GM13976 (cell line): ENCODE measurements at places on chromosomes 2 and 18.

GRCh38 chr18:76212960-76213359 lies 282.1 kb downstream of the ZNF516 start:
- DNase-seq, result no peak

DNA sequence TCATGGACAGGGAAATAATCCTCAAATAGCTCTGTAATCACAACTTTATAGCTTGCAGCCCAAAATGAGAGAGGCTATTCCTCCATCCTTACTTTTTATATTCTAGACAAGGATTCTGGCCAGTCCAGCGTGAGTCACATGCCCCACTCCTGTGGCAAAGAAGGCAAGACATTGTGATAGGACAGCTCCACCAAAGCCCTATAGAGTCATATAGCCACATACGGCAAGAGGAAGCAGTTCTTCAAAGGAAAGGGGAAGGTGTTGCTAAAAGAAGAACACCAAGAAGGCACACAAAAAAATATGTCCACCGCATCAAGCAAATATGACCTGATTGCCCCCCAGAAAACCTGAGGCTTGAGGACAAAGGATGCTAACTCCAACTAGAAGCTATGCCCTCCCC lies 3.4 kb upstream of the GFPT1 start:
- no peak for DNase-seq

DNA sequence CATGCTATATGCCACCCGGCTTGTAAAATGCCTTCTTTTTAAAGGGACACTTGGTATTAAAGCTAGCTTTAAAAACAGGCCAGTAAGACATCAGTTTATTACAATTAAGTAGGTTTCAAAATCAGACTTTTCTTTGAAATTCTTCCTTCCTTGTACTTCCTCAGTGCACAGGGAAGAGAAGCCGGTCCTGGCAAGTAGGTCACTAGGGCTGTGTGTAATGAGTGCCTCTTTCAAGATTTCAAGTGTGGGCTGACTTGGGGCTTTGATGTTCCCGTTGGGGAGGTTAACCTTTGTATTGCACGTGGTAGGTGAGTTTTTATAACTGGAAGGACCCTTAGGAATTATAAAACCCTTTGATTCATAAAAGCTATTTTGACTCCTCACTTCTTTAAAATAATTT lies 566.4 kb upstream of the ID2 start:
- no peak for DNase-seq

DNA sequence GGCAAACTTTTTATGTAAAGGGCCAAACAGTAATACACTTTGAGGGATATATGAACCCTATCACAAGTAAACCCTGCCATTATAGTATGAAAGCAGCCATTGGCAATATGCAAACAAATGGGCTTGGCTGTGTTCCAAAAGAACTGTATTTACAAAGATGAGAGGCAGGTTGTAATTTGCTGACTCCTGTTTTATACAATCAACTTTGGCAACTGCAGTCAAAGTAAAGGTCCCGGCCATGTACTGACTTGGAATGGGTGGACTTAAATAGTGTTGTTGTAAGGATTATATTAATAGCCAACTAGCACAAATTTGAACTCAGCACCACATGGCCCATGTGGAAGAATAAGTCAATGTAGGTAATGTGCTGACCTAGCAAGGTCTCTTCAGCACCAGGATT lies 223.4 kb downstream of the WDPCP start:
- DNase-seq, result no peak

- DNase-seq, result no peak
These were observed 86.0 kb downstream of the TTC32 start for GRCh38 chr2:19815746-19816145.

DNA sequence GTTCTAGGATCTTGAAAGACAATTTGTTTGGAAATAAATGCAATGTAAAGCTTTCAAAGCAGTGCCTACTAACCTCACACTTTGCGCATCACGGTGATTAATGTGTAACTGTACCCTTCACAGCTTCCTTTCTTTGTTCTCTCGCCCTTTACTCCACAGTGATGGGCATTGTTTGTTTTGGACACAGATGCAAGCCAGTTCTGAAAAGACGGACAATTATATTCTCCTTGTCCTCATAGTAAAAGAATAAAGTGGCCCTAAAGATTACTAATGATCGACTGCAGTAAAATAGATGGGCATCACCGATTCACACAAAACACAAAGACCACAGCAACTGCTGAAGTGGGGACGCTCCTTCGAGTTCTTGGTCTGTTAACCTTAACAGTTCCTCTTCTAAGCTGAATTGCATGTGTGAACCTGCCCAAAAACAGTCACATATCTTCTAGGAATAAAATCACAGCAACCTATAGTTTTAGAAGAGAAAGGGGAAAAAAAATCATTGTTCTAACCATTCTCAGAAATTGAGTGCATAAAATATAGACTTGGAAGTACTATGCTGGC lies 7.7 kb downstream of the L3MBTL4 start:
- no peak for DNase-seq

GRCh38 chr2:68438455-68439303 lies 28.4 kb downstream of the FBXO48 start:
- DNase-seq, result peak; percentile 40

- peak; percentile 49 for DNase-seq
These were observed 1.3 kb downstream of the CIAO1 start for GRCh38 chr2:96267159-96267971.

DNA sequence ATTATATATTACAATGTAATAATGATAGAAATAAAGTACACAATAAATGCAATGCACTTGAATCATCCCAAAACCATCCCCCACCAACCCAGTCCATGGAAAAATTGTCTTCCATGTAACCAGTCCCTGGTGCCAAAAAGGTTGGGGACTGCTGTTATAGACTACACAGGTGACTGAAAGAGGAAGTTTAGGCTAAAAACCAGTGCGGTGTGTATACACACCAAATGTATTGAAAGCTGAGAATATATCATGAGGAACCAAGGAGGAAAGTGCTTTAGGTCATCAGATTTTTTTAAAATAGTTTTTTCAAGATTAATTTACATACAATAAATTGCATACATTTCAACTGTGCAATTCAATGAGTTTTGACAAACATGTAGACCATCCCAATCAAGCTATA lies 20.5 kb upstream of the C1D start:
- DNase-seq, result no peak

- no peak for DNase-seq
These were observed 10.3 kb upstream of the SNED1 start for GRCh38 chr2:240988146-240988545.

- DNase-seq, result no peak
These were observed 262.0 kb downstream of the MEIS1 start for GRCh38 chr2:66696886-66697285.

- no peak for DNase-seq
These were observed 3.2 kb downstream of the KLHL14 start for GRCh38 chr18:32769586-32770053.

DNA sequence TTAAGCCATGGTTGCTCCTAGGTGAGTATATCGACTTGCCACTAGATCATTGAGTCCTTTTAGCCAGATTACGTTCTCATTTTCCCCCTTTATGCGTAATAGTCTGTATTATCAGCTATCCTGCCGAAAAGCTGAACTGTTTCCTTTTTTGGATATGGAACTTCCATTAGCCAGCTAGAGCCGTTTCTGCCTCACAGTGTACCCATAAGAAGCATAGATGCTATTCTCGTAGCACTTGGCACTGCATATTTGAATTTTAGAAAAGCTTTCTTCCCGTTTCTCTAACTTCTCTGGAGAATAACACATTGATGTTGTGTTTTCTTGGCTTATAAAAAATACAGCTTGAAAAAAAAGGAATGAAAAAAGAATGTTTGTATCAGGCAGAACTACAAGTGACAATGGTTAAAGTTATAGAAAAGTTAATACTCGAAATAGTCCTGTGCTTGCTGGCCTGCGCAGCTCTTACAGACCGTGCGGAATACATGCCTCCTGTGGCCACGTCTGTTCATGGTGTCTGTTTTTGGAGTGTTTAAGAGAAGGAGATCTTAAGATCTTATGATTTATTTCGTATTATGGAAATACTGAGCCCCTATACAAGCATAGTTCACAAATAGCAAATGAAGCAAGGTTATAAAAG lies 710 bp downstream of the DUSP19 start:
- DNase-seq, result no peak

DNA sequence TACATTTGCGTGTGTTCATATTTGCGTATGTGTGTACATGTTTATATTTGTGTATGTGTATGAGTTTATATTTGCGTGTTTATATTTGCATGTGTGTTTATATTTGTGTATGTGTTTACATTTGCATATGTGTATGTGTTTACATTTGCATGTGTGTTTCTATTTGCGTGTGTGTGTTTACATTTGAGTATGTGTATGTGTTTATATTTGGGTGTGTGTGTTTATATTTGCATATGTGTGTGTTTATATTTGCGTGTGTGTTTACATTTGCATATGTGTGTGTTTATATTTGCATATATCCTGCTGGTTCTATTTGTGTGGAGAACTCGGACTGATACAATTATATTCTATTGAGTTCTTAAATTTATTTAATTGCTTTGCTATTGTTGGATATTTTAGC lies 115.2 kb upstream of the CTDP1 start:
- DNase-seq, result no peak

DNA sequence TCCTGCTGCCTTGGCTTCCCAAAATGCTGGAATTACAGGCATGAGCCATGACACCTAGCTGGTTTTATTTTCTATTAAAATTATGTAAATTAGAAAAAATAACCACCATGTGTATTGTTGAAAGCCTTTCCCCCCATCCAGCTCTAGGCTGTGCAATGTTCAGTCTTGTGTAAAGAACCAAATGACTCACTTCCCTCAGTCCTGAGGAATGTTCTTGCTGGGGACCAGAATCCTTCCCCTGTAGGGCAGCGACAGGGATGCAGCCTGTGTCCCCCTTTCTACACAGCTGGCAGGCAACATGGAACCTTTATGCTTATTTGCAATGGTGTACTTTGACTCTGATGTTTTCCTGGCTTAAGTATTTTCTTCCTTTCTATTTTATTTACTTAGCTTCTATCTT lies 29.4 kb downstream of the AOX1 start:
- no peak for DNase-seq

DNA sequence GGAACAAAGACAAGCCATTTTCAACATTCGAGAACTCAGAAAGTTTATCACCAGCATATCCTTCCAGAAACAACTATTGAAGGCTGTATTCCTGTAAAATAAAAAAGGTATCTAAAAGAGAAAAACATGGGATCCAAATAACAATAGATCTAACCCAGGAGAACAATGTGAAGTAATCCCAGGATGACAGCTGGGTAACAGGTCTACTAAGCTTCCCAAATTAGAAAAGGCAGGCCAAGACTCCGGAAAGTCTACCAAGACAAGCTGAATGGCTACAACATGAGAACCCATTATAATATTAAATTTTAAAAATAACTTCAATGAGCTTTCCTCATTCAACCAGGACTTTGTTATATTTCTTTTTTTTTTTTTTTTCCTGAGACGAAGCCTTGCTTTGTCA lies 6.5 kb downstream of the PIAS2 start:
- DNase-seq, result no peak

GRCh38 chr2:237996021-237996593 lies 29.3 kb downstream of the UBE2F start:
- no peak for DNase-seq

- no peak for DNase-seq
These were observed 4.1 kb upstream of the ZNF397 start for GRCh38 chr18:35236571-35237363.

GRCh38 chr2:182621191-182621590 lies 94.9 kb upstream of the DNAJC10 start:
- DNase-seq, result no peak

DNA sequence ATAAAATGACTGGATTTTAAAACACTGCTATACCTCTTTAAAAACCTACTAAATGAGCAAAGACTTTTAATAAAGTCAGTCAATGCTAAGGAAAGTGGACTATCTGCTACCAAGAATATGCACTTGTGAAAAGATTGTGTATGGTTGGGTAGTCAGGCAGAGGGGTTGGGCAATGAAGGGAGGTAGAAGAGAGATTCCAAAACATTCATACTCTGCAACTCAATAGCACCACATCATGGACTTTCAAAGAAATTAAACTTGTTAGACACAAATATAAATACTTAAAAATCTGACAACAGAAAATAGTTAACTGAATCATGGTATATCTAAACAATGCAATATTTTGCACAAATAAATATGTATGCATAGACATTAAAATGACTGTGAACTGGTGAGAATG lies 139.9 kb upstream of the MAPRE2 start:
- DNase-seq, result no peak

GRCh38 chr18:45962461-45962860 lies 4.7 kb downstream of the EPG5 start:
- no peak for DNase-seq

DNA sequence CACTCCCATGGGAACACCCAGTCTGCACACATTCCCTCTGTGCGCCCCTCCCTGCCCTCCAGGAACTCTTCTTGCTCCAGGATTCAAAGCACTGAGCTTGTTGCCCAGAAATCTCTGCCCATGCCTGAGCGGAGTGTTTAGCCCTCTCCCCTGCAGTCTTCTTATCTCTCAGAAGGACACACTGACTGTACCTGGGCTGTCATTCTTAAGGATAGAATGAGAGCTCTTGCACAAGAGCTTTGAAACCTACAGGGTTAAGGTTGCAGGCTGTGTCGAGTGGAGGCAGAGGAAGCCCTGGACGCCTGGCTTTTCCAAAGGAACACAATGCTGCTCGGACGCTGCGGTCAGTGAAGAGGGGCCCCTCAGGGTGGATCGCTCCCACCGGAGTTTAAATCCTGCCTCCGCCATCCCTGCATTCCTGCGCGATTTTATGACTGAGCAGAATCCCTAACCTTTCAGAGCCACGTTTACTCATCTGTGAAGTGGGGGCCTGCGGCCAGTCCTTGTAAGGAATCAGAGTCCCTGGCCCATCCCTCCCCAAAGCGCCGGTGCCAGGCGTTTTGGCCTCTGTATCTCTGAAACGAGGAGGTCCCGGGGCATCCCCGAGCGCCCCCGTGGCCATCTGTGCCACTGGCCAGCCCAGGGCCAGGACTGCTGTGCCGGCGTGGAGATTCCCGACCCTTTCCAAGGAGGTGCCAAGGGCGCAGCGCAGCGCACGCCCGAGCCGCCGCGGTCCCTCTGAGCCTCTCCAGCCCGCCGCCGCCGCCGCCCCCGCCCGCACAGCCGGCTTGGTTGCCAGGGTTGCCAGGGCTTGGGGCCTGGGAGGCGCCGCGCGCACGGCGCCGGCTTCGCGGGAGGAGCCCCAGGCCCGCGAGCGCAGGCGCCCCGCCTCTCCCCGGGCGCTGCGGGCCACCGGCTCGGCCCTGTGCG lies 58.9 kb downstream of the FAM168B start:
- DNase-seq, result no peak
